Central memory CD8-positive, alpha-beta T cell (primary cell): ENCODE measurements at places on chromosomes 6 and 20.

DNA sequence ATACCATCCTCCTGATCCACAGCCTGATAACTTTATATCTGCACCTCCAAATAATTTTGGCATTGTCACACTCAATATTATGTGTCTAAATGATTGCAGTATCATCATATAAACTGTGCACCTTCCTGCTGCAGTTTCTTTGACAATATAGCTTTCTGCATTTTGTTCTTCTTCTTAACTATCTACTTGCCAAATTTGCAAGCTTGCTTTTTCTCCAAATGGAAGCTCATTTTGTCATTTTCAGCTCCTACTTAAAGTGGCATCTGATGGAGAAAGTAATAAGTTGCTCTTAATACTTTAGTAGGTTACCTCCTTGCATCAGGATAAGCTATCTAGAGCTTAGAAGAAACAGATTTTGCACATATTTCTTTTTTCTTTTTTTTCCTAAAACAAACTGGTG lies 74.0 kb upstream of the DEFB112 start:
- no peak for DNase-seq

DNA sequence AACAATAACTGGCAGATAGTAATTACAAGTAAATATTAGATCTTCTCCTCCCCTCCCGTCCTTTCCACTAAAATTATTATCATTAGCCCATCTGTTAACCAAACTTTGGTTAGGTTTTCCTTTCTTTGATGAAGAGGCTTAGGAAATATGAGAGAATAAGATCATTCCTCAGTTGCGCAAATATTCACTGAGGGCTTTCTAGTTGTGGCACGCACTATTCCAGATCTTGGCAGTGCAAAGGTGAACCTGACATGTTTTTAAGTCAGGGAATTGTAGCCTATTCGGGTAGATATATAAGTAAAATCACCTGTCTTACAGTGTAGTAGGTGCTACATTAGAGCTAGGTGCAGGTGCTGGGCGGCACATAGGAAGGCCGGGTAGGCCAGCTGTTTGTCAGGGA lies 31.1 kb downstream of the RNF217 start:
- DNase-seq: no peak

DNA sequence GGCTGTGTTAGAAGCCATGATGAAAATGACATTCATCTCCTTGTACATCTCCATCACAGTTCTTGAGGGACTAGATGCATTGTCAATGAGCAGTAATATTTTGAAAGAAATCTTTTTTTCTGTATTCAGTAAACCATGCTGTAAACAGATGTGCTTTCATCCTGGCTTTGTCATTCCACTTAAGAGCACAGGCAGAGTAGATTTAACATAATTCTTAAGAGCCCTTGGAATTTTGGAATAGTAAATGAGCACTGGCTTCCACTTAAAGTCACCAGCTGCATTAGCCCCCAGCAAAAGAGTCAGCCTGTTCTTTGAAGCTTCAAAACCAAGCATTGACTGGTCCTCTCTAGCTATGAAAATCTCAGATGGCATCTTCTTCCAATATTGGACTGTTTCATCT lies 197.8 kb upstream of the HDDC2 start:
- DNase-seq: no peak

DNA sequence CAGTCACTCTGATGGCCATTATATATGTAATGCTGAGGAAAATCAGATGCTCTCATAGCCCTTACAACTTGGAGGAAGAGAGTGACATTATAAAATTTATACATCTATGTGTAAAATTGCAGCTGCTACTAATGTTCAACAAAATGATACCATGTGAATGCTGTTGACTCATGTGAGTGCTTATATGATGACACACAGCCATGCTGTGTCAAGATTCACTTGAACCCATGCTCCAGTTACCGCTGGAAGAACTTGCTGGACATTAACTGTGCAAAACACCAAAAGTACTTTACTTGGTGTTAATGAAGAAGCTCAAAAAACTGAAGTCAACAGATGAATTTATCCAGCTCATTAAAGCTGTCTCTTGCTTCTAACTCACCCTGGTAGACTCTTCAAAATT lies 318.9 kb upstream of the PLCB4 start:
- DNase-seq: no peak

- DNase-seq: no peak
Measured at GRCh38 chr6:98787961-98788360, 46.4 kb upstream of the POU3F2 start.

- DNase-seq: no peak
Measured at GRCh38 chr6:166959911-166960608, 3.7 kb upstream of the RNASET2 start.

- DNase-seq: no peak
Measured at GRCh38 chr6:155444120-155444917, 11.3 kb downstream of the NOX3 start.

DNA sequence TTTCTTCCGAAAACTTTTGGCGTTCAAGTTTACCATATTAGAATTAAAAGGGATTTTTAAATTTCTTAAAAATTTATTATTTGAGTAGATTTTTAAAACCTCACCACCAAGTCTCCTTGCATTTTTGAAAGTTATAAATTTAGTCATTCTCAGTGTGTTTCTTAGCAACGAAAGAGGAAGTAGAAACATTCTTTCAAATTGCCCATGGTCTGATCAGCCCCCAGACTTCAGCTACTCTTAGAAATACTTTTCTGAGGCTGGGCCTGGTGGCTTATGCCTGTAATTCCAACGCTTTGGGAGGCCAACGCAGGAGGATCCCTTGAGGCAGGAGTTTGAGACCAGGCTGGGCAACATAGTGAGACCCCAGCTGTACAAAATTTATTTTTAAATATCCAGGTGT lies 15.1 kb upstream of the RTF2 start:
- DNase-seq: no peak

DNA sequence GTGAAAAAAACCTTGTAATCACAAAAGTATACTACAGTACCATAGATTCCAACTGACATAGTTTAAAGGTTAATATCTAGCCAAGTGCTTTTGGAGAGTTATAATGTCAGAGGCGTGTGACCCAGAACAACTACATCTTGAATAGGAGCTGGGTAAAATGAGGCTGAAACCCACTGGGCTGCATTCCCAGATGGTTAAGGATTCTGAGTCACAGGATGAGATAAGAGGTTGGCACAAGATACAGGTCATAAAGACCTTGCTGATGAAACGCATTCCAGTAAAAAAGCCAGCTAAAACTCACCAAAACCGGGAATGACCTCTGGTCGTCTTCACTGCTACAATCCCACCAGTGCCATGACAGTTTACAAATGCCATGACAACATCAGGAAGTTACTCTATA lies 22.4 kb upstream of the KIAA0408 start:
- DNase-seq: no peak

DNA sequence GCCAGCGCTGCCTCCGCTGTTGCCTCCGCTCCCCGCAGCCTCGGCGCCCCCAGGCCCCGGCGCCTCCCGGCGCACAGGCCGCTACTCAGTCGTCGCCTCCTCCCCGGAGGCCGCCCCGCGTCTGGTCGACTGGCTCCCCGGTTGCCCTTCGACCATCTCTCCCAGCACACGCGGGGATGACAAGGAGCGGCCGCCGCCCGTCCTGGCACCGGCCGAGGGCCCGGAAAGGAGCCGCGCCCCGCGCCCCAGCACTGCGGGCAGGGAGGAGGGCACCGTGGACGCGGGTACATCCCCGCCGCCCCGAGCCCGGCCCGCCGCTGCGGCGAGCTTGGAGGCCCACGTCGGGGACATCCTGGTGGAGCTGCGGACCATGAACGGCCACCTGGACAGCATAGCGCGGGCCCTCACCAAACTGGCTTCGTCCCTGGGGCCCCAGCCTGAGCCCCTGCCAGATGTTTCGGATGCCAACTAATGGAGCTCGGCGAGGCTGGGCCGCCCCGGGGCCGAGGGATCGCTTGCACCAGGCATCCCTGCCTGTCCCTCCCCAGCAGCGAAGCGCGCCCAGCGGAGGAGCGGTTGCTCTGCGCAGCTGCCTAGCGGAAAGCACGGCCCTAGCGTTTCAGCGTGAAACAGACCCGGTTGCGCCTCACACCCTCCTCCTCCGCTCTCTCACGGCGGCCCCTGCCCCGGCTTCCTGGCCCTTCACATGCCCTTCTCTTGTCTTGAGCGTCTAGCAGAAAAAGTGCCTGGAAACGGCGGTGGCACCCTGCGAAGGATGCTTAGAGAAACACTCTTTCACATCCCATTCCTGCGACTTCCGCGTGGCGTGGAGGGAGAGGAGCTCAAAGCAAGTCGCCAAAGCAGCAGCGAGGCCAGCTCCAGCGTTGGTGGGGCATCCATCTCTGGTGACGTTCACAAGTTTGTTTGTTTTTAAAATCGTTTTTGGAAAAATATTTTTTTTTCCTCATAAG lies 285.8 kb upstream of the SUPT3H start:
- DNase-seq: no peak

GRCh38 chr6:159693894-159694545 lies 979 bp upstream of the SOD2 start:
- no peak for DNase-seq

- no peak for DNase-seq
Measured at GRCh38 chr6:130961148-130961547, 101.9 kb downstream of the EPB41L2 start.

GRCh38 chr6:144268794-144269349 lies 16.3 kb upstream of the UTRN start:
- DNase-seq: no peak

- DNase-seq: no peak
Measured at GRCh38 chr6:125759959-125760457, 10.6 kb downstream of the HEY2 start.

DNA sequence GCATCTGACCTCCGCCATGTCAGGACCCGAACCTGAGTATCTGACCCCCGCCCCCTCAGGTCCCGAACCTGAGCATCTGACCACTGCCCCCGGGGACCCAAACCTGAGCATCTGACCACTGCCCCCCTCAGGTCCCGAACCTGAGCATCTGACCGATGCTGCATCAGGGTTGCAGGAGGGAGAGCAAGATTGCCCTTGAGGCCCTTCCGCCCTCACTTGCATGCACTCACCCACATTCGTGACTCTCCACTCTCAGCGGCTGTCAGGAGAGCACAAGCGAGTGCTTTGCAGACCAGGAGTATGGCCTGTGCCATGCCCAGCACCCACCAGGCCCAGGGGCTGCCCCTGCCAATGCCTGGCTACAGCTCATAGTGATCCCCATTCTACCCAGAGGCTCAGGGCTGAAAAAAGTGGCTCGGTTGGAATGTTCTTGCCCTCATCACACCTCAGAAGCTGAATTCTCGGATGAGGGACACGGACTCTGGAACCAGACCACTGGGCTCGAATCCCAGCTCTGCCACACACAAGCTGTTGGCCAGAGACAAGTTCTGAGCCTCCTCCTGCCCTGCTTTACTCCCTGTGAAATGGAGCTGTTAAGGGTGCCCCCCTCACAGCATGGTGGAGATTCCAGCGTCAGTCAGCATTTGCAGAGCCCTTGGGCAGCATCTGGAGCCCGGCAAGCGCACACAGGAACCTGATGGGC lies 82.1 kb downstream of the DLL1 start:
- DNase-seq: peak; percentile 8

- DNase-seq: no peak
Measured at GRCh38 chr20:8571611-8572010, 439.5 kb downstream of the PLCB1 start.

DNA sequence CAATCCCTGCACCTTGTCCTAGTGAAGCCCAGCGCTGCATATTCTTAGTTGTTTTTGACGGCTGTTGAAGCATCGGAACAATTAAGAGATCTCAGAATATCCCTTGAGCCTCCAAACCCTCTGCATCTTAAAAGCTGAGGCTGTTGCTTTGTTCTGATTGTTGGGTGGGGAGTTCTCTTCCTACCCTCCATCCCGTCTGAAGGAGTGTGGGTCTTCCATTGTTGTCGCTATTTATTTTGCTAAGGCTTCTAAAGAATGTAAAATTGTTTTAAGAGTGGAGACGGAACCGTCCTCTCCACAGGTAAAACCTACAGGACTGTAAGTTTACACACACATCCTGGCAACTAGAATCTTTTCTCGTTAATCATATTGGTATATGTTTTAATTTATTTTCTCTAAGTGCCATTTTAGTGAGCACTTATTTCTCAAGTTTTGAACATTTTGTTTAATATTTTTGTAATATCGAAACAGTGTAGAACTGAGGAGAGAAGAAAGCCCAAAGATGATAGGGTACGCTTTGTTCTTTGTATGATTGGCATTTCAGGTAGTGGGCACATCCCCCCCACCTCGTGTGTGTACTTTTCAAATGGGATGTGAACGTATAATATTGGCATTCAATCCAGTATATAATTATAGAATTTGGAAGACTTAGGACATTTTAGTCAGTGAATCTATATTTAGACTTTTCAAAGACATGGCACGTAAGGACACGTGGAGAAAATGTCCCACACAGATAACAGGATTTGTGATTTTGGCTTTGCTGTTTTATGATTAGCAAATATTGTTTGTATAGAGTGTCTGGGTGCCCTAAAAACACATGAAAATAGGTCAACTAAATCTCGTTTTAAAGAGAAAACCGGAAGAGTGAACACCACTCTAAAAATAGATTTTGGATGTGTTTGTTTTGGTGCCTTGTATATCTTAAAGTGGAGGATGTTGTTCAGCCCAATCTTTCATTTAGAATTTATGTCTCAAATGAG lies 1.3 kb downstream of the RNF146 start:
- no peak for DNase-seq
